Right lobe of liver (tissue), 6 donors: ENCODE measurements at places on chromosomes 7 and 10.

DNA sequence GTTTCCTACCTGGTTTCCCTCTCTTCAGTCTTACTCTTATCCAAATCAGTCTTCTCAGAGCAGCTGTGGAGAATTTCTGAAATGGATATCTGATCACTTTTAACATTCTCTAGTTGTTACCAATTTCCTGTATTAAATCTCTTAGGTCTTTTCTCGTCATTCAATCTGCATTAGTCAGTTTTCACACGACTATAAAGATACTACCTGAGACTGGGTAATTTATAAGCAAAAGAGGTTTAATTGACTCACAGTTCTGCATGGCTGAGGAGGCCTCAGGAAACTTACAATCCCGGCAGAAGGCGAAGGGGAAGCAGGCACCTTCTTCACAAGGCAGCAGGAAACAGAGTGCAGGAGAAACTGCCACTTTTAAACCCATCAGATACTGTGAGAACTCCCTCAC lies 444.8 kb downstream of the GATA3 start:
- no peak for DNase-seq

DNA sequence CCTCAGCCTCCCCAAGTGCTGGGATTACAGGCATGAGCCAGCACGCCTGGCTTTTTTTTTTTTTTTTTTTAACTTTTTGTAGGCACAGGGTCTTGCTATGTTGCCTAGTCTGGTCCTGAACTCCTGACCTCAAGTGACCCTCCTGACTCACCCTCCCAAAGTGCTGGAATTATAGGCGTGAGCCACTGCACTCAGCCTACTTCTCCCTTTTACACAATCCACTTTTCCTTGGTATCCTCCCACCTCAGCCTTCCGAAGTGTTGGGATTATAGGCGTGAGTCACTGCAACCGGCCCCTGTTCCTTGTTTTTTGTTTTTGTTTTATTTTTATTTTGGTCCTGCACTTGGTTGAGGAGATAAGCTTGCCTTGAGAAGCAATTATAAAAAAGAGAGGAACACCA lies 75.9 kb upstream of the KMT2C start:
- peak; percentile 3 for DNase-seq

DNA sequence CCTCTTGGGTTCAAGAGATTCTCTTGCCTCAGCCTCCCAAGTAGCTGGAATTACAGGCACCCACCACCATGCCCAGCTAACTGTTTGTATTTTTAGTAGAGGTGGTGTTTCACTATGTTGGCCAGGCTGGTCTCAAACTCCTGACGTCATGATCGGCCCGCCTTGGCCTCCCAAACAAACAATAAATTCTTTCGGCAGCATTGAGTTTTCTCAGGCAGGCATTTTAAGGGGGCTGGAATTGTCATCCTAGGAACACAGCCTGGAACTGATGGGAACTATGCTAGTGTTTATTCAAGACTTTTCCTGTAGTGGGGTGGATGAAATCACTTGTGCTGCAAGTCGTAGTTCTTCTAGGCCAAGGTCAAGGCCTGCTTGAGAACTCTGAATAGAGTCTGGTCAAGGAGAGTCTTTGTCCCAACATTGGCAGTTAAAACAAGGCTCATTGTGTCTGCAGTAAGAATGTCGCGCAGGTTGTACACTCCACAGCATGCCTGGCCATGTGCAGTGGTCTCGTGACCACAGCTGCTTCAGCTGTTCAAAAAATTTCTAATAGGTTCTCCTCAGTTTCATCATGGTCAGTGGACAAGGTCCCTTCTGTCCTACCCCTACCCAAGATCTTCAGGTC lies 92.8 kb downstream of the HECW1 start:
- DNase-seq: no peak

- no peak for DNase-seq
These were observed 166.9 kb downstream of the CPEB3 start for GRCh38 chr10:92124020-92124419.

- DNase-seq: no peak
These were observed 905.6 kb upstream of the GHITM start for GRCh38 chr10:83233691-83234090.

GRCh38 chr7:128347647-128348097 lies 4.0 kb upstream of the RBM28 start:
- no peak for DNase-seq

DNA sequence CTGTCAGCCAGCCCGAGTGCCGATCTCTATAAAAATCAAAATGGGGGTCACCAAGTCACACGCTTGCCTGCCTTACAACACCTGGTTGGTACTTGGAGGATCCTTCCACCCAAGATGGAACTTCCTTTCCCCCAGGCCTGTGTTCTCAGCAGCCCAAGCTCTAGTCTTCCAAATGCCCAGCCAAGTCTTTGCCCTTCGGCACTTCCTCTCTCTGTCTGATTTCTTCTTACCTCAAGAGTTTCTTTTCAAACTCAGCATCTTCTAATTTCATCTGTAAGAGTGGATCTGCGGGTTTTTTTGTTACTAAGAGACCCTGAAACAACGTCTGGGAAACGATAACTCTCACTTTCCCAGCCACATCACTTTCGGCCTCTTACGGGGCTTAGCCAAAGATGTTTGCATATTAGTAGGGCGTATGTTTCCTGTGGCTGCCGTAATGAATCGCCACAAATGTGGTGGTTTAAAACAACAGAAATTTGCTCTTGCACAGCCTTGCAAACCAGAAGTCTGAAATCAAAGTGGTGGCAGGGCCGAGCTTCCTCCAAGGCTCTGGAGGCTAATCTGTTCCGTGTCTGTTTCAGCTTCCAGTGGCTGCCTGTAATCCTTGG lies 219.9 kb downstream of the TCF7L2 start:
- DNase-seq: no peak

DNA sequence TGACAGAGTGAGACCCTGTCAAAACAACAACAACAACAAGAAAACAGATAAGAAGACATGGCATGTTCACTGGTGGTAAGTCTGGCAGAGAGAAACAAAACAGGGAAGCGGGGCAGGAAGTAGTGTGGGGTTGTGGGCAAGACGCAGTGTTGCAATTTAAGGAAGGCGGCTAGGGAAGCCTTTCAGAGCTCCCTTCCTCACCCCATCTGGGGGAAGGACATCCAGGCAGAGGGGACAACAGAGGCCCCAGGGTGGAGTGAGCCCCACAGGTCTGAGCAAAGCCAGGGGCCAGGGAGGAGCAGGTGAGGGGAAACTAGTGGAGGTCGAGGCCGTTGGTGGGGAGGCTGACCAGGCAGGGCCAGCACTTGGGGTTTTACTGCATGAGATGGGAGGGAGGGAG lies 16.8 kb downstream of the LAT2 start:
- DNase-seq: no peak

GRCh38 chr10:3754727-3755439 lies 30.1 kb downstream of the KLF6 start:
- DNase-seq: no peak
